ENCODE measurements at places on chromosomes 4 and X.

DNA sequence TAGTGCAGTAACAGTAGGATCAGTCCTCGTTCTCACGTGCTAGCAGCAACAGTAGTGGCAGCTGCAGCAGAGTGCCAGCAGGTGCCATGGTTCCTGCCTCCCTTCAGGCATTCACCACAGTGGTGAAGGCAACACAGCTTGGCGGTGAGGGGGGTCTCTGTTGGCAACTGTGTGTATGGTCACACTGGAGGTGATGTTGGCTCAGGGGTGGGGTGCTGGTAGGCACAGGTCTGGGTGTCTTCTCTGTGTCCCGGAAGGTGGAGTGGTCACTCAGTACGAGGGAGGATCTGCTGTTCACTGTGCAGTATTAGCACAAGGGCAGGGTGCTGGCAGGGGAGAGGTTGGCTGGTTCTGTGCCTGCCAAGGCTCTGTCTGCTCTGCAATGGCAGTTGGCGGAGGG, 671.8 kb downstream of the CCSER1 start:
- no peak for DNase-seq

GRCh38 chr4:52202251-52202779, 151.2 kb downstream of the SPATA18 start:
- no peak for DNase-seq

DNA sequence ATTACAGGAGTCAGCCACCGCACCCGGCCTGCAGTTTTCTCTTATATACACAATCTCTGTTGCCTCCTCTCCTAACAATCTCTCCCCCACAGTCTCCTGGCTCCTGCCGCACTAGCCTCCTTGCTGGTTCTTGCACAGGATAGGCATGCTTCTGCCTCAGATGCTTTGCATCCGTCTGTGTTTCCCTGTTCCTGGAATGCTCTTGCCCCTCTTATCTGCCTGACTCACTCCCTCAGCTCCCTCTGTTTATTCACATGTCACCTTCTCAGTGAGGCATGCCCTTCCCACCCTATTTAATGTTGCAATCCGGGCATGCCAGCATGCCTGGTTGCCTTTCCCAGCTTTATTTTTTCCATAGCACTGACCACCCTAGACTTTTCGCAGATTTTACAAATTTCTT, 161.9 kb downstream of the PHF8 start:
- DNase-seq = no peak

- peak; percentile 62 for DNase-seq
Measured at GRCh38 chr4:139301821-139302611, at the start of gene NDUFC1. TSS of gene NDUFC1 (minus strand) at chr4:139302477. CDS start at chr4:139295798, 6,679 bp downstream.

DNA sequence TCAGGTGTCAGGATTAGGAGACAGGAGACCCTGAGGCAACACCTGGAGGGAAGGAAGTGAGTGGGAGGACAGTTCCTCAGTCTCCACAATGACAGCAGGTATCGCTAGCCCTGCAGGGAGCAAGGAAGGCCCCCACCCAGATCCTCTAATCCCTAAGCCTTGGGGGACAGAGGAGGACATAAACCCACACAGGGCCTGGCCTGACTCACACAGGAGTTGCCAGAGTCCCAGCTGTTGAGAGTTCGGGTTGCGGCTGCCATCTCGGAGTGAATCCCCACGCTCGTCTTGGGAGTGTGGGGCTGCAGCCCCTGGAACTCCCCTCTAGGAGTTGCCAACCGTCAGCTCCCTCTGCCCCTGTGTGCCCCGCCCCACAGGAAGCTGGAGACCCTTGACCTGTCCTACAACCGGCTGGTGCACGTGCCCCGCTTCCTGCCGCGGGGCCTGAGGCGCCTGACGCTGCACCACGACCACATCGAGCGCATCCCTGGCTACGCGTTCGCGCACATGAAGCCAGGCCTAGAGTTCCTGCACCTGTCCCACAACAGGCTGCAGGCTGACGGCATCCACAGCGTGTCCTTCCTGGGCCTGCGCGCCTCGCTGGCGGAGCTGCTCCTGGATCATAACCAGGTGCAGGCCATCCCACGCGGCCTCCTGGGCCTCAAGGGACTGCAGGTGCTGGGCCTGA, 9.2 kb upstream of the BGN start:
- DNase-seq = no peak

DNA sequence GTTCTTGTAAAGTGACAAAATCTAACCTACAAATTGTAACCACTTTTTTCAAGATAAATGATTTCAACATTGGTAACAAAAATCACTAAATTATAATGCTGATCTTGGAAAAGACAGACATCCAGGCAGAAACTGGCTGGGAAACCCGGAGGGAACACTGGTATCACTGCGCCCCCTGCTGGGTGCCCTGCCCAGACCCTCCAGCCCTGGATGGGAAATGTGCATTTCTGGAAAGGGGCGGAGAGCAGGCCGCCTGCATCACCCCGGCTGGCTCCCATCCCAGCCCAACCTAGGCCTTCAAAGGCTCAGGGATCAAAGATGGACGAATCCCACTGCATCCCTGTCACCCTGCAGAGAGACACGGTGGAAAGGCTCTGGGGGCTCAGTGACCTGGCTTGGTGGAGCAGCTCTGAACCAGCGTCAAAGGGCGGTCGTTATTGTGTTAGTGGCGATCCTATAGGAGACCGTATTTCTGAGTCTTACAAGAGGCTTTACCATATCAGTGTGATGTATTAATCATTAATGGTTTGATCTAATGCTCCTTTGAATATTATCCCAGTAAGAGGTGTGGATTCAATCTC, 37.3 kb downstream of the ACOX3 start:
- DNase-seq = no peak

DNA sequence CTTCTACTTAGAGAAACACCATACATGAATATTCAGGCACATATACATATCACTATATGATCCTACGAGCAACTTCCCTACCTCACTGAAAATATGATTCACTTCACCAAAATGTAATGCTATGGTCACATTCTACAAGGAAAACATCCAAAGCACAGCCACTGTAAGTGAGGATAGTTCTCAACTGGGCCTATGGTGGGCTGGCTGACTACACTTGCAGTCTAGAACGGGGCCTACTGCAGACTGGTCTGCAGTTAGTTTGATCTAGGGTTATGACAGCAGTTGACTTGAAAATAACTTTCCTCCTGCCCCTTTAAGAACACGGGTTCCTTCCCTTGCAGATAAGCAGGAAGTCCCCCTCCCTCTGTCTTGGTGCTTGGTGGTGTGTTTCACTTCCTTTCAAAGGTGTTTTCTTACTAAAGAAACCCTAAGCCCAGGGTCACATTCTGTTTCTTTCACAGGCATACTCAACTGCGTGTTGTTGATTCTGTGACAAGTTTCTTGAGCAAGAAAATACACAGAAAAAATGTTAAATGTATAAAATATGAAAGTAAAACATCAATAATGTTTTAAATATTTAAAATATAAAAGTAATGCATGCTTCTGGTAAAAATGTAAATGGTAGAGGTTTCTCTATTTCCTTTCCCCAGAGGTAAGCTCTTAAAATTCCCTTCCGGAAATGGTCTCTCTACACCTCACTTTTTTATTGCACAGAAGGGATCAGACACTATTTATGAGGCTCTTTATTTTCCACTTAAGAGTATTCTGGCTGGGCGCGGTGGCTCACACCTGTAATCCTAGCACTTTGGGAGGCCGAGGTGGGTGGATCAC, 18.0 kb upstream of the TMSB4X start:
- peak; percentile 48 for DNase-seq

DNA sequence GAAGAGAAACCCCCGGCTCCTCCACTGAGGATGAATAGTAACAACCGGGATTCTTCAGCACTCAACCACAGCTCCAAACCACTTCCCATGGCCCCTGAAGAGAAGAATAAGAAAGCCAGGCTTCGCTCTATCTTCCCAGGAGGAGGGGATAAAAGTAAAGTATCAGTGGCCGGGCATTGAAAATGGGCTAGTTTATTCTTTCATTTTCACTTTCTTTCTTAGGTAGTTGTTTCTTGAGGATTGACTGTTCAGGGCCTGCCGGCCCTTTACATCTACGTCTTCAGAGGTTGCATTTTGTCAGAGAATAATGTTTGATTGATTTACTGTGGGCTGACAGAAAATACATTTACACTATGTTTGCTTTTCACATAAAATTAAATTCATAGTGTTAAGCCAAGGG, 27.1 kb downstream of the PAK3 start:
- DNase-seq = no peak

GRCh38 chr4:8582941-8583654, 2.9 kb downstream of the GPR78 start:
- DNase-seq = no peak

GRCh38 chrX:9310616-9311015, 154.2 kb upstream of the TBL1X start:
- no peak for DNase-seq

DNA sequence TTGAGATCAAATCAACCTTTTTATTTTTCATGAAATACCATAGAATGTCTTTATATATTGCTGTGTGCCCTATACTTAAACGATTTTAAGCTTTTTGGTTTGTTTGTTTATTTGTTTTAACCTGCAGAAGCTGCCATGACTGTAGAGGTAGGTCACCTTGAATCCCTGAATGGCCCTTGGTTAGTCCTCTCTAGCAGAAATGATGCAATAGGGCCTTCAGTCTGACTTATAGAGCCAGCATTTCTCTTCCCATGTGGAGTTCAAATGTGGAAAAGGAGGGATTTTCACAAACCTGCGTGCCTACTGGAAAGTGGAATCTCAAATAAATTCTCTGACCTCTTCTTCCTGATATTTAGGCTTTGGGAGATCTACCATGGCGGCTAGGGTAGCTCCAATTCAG, 327.9 kb downstream of the MAPK10 start:
- DNase-seq = no peak

DNA sequence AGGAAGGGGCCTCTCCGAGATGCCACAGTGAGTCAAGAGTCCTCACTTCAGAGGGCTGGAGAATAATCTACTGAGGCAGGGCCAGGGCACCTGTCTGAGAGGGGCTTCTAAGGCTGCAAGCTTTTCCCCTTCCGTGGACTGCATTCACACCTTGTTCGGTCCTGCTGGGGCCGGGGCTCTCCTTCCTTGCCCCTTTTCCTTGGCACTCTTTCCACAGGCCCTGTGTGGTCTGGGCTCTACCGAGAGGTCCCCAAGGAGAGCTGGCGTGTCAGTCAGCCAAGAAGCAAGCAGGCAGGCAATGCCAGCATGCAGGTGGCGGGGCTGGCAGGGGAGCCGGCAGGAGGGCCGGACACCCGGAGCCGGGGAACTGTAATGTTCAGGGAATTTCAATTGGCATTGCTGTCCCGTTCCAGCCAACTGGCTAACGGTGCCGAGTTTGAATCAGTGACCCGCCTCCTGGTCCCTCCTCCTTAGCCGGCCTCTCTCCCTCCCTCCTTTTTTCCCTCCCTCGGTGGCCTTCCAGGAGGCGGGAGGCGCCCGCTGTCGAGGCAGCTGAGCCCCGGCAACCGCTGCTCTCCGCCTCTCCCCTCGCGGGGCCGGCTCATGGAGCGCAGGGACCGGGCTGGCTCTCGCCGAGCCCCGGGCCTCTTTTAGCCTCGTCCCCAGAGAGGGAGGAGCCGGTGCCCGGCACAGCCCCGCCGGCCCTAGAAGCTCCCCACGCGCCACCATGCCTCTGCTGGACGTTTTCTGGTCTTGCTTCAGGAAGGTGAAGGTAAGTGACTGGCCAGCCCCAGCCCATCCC, at the start of gene STARD8:
TSS of gene STARD8 (plus strand) at position 511 of the 802 bp plus-strand sequence. CDS start at position 728, 217 bp downstream.
- no peak for DNase-seq

DNA sequence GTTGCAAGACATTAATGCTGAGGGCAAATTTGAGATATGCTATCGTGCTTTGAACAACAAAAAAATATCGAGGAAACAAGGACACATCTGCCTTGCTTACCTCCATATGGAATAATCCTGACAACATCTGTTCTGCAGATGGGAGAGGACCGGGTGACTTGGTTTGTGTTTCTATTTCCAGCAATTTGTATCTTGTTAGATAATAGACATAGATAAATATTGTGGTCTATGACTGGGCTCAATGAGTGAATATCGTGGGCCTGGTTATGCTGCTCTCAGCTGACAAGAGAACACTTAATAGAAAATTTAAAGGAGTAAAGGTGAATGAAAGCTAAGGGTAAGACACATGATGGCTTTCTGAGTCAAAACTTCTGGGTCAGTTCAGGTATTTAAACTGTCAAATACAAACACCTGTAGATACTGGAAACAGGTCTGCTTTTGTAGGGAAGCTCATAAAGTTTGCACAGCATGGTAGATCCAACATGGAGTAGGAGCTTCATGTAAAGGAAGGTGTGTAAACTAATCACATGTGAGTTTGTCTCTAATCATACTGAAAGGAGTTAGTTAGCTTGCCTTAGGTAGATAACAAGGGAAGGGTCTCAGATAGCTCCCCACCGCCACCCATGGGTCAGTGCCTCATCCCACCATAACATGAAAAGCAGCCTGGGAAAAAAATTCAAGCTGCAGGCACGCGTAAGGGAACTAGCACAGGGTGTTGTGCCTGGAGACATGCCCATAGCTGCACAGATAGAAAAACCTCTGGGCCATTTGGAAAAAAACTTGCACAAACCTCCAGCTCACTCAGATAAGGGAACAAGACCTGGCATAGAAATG, 904.1 kb upstream of the EPHA5 start:
- DNase-seq = no peak

- no peak for DNase-seq
Measured at GRCh38 chrX:1212532-1212931, at the start of gene CRLF2. TSS of gene CRLF2 (minus strand) at chrX:1212649. CDS start at chrX:1212634, 15 bp downstream.

GRCh38 chrX:149371986-149372385, 133.1 kb downstream of the IDS start:
- no peak for DNase-seq

DNA sequence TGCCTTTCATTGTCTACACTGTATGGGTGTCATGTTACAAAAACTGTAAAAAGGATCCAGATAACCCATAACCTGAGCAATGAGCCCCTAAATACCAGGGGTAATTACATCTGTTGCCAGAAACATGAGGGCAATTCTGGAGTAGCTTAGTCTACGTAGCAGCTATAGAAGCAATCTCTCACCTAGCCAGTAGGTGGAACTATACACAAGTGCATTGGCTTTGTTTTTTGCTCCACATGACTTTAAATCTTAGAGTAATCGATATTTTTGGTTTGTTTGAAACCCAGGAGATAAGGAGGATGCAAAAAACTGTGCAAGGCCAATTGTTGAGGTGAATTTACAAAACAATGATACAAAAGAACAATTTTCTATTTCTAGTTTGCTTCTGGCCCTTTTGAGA, 57.5 kb downstream of the GPR82 start:
- DNase-seq = no peak

- no peak for DNase-seq
Measured at GRCh38 chr4:82947498-82947897, 47.0 kb downstream of the THAP9 start.

DNA sequence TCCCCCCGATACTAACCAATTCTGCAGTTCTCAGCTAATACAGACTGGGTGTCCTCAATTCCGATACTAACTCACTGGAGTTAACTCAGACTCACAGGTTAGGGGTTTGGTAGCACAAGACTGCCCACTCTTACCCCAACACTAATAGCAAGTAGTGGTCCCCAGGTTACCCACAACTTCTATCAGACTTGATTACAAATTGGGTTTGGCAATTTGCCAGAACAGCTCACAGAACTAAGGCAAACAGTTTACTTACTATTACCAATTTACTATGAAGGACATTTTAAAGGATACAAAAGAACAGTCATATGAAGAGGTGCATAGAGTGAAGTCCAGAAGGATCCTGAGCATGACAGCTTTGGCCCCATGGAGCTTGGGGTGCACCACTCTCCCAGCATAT, 201.8 kb upstream of the VCX start:
- no peak for DNase-seq

GRCh38 chr4:1260418-1261106, 11.6 kb upstream of the CTBP1 start:
- DNase-seq = no peak

- DNase-seq = no peak
Measured at GRCh38 chr4:145732001-145732815, 52.3 kb downstream of the C4orf51 start.
